LHCN-M2 (cell line): ENCODE measurements at places on chromosomes 4 and X. TPM values are rescaled to one million over a fixed set of nuclear protein-coding genes. Genes with fewer than 3 reads are reported as not detected.

The GAGE1 gene
- total RNA-seq: not detected in 2 replicates

The MAGEA2 gene
- not detected in 2 replicates for total RNA-seq

The POF1B gene
- total RNA-seq: not detected in 2 replicates

The PCYT1B gene
- total RNA-seq: not detected in 2 replicates

The SMPX gene
- total RNA-seq: not detected in 2 replicates

The SH3D19 gene
- 38.5 and 45.3 TPM in 2 replicates for total RNA-seq

The UGT2B15 gene
- not detected in 2 replicates for total RNA-seq
